ENCODE measurements at places on chromosomes 16 and 17. TPM values are rescaled to one million over a fixed set of nuclear protein-coding genes. Genes with fewer than 3 reads are reported as not detected.

- DNase-seq: no peak
Measured at GRCh38 chr17:77472468-77473310, 331.9 kb downstream of the SEC14L1 start.

Gene TP53TG3
- not detected for total RNA-seq

Gene ZNF597
- 1.7 TPM for total RNA-seq

DNA sequence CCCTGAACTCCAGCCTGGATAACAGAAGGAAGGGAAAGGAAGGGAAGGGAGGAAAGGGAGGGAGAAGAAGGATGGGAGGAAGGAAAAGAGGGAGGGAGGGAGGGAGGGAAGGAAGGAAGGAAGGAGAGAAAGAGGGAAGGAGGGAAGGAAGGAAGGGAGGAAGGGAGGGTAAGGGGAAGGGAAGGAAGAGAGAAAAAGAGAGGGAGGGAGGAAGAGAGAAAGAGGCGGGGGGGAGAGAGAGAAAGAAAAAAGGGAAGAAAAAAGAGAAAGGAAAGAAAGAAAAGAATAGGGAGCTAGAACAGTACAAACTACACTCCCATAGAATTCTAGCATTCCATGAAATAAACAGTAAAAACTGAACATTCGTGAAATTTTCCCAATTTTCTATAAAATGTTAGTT lies 23.1 kb upstream of the TRIM37 start:
- no peak for DNase-seq

Gene SULT1A4
- total RNA-seq: 5.2 TPM

DNA sequence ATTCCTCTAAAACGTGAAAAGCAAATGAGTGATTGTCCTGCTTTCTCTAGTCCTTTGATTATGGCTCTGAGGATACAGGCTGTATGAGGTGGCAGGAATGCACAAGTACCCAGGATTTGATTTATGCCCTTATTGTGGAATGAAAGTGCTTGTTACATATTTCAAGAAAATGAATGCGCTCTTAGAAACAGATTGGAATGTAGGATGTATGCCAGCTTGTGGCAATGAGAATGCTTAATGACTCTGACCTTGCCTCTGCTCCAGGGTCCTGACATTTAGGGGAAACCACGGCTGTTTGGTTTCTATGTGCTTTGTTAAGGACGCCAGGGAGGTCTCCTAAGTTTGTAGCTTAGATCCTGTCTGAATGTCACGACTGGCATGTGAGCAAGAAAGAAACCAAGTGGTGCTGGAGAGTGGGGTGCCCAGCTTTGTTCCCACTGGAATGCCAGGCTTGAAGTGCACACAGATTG lies 22.0 kb downstream of the PRCD start:
- DNase-seq: no peak

GRCh38 chr16:57893559-57894389 lies 77.2 kb downstream of the CNGB1 start:
- no peak for DNase-seq

- no peak for DNase-seq
Measured at GRCh38 chr17:2385240-2386210, 15.3 kb downstream of the MNT start.

DNA sequence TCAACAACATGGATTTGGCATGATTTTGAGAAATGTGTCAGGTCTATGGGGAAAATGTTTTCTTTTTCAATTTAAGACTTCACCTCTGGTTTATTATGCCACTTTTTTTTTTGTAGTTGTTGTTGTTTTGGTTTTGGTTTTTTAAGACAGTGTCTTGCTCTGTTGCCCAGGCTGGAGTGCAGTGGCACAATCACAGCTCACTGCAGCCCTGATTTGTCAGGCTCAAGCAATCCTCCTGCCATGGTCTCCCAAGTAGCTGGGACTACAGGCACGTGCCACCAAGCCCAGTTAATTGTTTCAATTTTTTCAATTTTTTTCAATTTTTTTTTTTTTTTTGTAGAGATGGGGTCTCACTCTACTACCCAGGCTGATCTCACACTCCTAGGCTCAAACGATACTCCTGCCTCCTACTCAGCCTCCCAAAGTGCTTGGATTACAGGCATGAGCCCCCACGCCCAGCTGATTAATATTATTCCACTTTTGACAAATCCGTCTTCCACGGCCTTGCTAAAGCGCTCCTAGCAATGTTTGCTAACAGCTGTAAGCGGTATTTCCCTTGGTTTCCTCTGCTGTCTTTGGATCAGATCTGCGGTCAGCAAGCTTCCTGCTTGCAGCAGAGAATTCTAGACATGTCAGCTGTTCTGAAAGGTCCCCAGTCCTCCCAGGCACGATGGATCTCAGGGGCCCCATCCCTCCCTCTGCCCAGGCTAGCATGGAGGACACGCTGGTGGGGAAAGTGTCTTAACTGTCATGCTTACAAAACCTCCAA lies 7.0 kb upstream of the MILR1 start:
- DNase-seq: peak; percentile 22

DNA sequence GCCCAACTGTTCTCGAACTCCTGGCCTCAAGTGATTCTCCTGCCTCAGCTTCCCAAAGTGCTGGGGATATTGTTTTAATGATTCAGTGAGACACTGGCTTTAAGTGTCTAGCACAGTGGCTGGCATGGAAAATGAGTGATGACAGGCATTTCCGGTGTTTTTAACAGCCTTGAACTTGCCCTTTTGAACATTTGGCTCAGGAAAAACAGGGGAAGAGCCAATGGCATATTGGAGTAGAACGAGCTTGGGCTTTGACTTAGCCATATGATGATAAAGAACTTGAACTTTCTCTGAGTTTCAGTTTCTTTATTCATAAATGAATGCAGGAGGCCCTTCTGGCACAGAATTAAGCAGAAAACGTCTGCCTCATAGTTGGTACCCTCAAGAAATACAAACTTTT lies 145.0 kb upstream of the HS3ST4 start:
- no peak for DNase-seq

GRCh38 chr17:63740464-63741142 lies 996 bp downstream of the STRADA start:
- no peak for DNase-seq

DNA sequence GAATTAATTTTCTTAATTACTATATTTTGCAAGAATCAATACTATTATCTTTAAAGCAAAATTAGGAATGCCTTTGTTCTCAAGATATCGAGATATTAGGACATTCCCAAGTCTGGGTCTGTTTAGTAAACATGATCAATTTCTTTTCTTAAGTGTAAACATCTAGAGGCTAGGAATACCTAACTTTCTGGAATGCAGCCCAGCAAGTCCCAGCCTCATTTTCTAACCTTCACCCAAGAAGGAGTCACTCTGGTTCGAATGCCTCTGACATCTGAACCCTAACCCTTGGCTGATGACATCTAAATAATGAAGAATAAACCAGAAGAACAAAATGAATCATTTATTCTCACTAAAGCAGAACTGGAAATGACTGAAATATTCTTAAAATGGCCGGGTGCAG lies 297.5 kb upstream of the IRX3 start:
- no peak for DNase-seq

DNA sequence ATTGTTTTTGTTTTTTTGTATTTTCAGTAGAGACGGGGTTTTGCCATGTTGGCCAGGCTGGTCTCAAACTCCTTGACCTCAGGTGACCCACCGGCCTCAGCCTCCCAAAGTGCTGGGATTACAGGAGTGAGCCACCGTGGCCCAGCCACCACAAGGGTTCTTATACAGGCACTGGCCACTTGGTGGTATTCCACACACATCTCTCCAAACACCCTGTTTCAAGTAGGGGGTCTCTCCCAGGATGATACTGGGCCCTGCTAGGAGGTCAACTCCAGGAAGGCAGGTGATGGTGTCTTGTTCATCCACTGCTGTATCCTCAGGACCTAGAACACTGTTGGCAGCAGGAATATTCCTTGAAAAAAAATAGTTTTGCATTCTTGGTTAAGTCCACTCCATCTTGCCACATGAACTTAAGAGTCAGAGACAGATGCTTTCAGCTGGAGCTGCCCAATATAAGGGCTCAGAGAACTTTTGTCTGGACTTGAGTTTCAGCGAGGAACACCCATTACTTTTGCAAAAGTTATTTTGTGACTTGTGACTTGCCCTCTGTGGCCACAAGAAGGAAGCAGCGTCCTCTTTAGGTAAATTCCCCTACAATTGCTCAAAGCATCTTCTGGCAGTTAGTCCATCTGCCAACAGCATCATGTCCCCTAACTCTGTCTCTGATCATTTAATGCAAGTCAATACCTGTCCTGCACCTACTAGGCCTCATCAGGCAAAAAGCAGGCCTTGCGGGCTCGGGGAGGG lies 7.4 kb upstream of the EEF2K start:
- DNase-seq: no peak

DNA sequence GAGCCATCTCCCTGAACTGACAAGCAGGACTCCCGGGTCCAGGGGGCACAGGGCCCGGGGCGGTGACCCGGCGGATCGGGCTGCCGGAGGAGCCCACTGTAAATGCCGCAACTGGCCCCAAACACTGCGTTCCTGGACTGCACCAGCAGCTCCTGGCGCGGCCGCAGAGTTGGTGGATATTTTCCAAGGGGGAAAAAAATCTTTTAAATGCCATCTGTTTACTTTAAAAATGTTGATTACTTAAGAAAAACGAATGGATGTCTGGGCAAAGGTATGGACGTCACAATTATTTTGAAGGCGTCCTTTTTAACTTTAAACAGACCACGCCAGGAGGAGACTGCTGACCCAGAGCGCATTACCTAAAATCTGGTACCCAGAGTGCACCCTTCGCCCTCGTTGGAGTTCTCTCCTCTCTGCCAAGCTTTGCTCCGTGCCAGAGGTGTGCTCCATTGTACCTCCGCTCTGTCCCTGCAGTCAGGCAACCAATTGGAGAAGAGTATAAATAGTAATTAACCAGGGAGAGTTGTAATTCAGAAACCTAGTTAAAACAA lies 3.4 kb downstream of the HS3ST3B1 start:
- no peak for DNase-seq

Gene CD79B
- 4.6 TPM for total RNA-seq

DNA sequence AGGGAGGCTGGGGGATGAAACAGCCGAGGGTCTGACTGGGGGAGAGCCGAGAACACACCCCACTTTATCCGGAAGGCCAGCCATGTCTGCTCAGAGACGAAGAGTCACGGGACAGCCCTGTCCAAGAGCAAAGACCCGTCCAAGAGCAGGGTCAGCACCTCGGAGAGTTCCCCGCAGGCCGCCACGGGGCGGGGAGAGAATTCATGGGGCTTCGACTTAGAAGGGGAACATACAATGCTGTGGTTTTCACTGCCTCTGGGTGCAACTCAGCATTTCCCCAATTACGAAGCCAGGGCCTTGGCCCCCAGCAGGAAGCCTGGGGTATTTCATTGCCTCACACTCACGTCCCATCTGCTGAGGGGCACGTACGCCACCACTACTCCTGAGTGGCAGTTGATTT lies 59.3 kb downstream of the JPH3 start:
- DNase-seq: no peak

DNA sequence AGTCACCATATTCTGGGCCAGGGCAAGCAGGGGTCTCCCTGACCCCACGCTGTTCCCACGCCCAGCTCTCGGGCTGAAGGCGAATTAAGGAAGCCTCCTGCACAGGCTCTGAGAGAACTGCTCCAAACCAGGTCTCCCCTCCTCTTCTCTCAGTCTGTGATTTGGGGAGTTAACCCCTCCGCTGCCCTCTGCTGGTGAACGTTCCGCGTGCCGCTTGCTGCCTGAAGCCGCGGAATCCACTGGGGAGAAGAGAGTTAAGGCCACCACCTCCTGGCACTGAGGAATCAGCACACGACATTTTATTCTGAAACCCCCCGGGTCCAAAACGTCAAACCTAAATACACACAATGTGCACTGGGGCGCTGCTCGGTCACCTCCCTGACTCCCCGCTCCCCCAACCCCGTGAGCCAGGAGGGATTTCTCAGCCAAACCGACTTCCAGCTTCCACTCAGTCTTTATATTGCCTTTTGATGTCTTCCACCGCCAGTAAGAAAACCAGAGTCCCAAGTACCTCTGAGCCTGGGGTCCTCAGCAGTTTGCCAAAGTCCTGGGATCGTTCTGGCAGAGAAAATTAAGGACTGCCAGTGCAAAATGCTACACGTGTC lies 54.4 kb upstream of the RCVRN start:
- DNase-seq: no peak

Gene HNF1B
- total RNA-seq: not detected

Gene ATP6V0A1
- total RNA-seq: 25.6 TPM

Gene BCL6B
- 13.7 TPM for total RNA-seq

- no peak for DNase-seq
Measured at GRCh38 chr16:27852681-27853080, 210.8 kb downstream of the GSG1L start.

DNA sequence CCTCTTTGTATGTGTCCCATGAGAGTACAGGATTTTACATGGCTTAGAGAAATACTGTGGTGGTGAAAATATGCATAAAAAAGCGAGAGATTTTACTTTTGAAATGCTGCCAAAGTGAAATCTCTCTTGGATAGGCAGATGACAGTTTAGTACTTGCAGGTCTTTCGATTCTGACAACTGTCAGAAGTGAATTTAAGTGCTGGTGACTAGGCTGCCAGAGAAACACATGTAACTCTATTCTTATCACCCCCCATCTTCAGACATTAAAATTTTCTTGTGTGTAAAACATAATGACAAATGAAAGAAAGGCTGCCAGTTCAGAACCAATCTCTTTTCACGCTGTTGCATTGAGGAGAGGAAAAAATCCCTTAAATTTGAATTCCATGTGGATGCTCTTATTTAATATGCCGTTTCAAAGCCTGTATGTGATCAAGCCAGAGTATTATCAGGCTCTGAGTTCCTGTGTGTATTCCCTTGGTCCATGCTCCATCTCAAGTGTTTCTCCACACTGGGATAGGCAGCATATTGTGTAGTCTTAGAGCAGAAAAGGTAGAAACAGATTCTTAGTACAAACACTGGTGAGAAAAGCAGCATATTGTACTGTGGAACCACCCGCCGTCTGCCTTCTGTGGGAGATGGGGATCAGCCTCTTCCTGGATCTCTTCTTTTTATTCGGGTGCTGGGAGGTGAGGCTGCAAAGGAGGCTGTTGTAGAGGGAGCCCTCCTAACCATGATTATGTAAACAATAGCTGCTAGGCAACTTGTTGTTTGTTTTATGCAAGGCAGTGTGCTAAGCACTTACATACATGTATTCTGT lies 291.3 kb downstream of the WWOX start:
- DNase-seq: no peak

DNA sequence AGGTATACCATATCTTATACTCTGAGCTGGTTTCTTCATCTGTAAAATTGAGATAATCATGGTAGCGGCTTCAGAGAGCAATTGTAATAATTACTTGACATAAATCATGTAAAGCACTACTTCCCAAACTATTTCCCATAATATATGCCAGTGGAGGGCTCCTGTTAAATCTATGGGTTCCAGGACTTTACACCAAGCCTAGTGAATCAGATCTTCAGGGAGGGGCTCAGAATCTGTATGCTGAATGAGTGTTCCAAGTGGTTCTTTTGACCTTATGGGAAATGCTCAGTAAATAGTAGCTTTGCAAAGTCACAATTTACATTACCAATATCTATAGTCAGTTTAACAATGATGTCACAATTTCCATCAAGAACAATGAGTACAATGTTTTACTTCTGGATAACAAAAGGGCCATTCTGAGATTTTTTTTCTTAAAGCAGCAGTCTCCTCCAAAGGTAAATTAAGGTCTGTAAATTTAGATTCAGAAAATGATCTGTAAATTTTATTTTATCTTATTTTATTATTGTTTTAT lies 50.9 kb upstream of the NLK start:
- no peak for DNase-seq
